Tibial nerve (tissue), 4 donors: ENCODE measurements at places on chromosomes 12 and 14. TPM values are rescaled to one million over a fixed set of nuclear protein-coding genes. Genes with fewer than 3 reads are reported as not detected.

GRCh38 chr12:118689793-118690192 is 291.5 kb upstream of the SRRM4 start:
- H3K27me3 ChIP-seq = no peaks in the 10 kb centered on the region
- H3K4me3 ChIP-seq = no peak overlapping the region
- no peak overlapping the region for H3K27ac ChIP-seq
- no peak for DNase-seq
- H3K36me3 ChIP-seq = no peaks in the 10 kb centered on the region

Gene SERPINA5
- total RNA-seq = 8.7 TPM

Gene CD163
- total RNA-seq = 192 TPM

- H3K27me3 ChIP-seq = no peaks in the 10 kb centered on the region
- no peaks in the 10 kb centered on the region for H3K36me3 ChIP-seq
- DNase-seq = no peak
- no peak overlapping the region for H3K27ac ChIP-seq
These were observed 108.2 kb downstream of the STXBP6 start for GRCh38 chr14:24941719-24942118.

Gene FGD6
- 9.2 TPM for total RNA-seq

DNA sequence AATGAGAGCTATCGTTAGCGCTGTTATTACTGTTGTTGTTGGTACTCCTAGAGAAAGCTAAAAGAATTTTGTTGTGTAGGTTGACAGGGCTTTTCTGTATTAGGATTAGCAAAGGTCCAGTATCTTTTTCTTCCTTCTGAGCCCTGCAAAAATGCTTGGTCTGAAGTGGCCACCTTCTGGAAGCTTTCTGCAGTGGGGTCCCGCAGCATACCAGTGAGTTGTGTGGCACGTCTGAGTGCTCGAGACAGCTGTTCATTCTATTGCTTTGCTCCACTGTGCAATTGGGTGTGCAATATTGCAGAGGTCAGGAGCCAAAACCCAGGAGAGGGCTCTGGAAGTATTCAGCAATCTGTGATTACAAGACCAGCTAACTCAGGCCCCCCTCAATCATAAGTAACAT is 57.1 kb downstream of the CCDC60 start:
- H3K27ac ChIP-seq = no peak overlapping the region
- no peak overlapping the region for H3K4me3 ChIP-seq
- no peaks in the 10 kb centered on the region for H3K4me1 ChIP-seq
- DNase-seq = no peak
- H3K36me3 ChIP-seq = no peaks in the 10 kb centered on the region
